ENCODE measurements at places on chromosomes 13 and 19.

DNA sequence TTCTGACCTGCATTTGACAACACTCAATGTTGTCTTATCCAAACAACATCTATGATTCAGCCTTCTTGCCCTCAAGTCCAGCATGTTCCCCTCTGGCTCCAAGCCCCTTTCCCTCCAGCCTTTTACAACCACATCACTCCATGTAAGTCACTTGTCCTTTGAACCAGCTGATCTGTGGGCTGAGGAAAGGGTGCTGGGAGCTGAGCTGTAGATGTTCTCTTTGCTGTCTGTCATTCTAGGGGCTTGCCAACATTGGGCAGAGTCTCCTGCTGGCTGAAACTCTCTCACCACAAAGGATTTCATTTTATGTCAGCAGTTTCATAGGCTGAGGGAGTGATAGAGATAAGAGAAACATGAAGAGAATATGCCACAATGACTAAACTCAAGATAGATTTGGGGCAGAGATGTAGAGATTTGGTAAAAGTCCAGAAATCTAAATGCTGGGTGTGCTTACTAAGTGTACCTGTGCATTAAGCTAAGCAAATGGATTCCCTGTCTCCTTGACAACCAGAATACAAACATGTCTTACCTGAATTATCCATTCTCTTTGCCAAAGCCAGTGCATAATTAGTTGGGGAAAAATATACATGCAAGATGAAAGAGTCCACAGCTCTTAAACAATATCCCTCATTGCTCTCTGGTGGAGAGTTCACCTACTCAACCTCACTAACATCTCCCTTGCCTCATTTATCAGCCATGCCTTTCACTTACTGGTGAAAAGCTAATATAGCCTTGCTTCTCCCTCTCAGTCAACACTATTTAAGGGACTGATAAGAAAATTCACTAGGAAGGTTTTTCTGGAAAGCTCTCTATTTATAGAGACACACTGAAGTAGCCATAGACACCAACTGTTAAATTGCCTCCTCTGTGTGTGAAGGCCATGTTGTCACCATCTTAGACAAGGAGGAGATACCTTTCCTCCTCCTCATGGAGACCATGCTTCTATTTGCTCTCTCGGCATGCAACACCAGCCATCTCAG lies 175.5 kb upstream of the SERP2 start:
- no peak for DNase-seq

DNA sequence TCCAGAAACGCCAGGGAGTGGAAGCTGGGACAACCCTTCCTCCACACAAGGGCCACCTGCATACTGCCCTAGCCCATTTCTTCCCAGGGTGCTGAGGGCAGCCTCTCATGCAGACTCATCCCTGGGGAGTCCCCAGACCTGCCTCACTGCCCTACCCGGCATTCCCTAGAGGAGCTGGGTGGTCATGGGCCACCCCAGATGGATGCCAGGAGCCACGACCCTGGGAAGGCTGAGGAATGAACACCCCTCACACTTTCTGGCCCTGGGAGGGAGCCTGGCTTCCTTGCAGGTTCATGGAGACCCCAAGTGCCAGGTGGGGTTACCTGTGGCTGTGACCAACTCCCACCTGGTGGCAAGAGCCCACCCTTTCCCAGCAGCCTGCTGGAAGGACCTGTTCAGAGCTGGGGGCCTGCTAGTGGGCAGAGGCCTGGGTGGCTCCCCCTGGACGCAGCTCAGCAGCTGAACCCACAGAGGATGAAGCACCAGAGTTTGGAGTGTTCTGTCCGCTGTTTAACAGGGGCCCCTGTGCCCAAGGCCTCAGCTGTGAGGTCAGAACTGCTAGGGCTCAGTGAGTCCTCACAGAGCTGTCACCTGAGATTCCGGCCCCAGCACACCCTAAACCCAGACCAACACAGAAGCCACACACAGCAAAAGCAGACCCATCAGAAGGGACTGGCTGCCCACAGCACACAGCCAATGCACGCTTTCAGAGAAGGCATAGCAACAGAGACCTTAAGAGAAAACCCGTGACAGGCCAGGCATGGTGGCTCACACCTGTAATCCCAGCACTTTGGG lies 6.6 kb downstream of the ACP4 start:
- DNase-seq, result no peak

GRCh38 chr13:32850316-32851052 lies 165.7 kb upstream of the KL start:
- DNase-seq, result no peak

- DNase-seq, result no peak
These were observed 25.1 kb downstream of the AP1M1 start for GRCh38 chr19:16222806-16223205.

DNA sequence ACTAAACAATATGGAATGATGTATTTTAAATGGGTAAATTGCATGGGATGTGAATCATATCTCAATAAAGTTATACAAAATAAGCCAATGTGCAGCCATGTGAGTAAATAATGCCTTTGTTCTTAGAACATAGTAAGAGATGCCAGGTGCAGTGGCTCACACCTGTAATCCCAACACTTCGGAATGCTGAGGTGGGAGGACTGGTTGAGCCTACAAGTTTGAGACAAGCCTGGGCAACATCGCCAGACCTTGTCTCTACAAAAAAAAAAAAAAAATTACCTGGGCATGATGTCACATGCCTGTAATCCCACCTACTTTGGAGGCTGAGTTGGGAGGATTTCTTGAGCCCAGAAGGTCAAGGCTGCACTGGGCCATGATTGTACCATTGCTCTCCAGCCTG lies 230.7 kb downstream of the RFC3 start:
- no peak for DNase-seq

- no peak for DNase-seq
These were observed 16.8 kb downstream of the SAMD4B start for GRCh38 chr19:39359026-39359425.

GRCh38 chr13:44322928-44323327 lies 50.7 kb upstream of the SERP2 start:
- no peak for DNase-seq

GRCh38 chr13:43335764-43336163 lies 312.4 kb downstream of the DNAJC15 start:
- no peak for DNase-seq

- no peak for DNase-seq
These were observed 14.8 kb downstream of the AXL start for GRCh38 chr19:41233748-41234240.

DNA sequence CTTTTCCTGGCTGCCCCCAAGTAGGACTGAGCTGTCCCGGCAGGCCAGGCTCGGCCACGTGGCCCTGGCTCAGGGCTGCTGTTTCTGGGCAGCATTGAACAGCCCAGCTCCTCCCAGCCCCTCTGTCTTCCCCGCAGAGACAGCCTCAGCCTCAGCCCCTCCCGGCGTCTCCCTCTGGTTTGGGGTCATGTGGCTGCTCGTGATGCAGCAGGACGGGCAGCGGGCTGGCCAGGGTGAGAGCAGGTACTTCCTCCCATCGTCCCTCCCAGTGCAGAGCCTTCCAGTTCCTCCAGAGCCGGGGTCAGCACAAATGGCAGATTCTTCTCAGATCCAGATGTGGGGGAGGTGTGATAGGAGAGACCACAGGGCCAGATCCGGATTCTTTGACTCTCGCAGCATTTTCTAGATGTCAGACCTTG lies 114.6 kb downstream of the KDM4B start:
- no peak for DNase-seq

GRCh38 chr19:18046059-18046718 lies 38.2 kb downstream of the ARRDC2 start:
- peak; percentile 79 for DNase-seq
